HT1080 (cell line): ENCODE measurements at places on chromosomes 7 and 10. TPM values are rescaled to one million over a fixed set of nuclear protein-coding genes. Genes with fewer than 3 reads are reported as not detected.

RADIL gene
- total RNA-seq = 0.14 and 0.57 TPM in 2 replicates

OR2A42 gene
- not detected in 2 replicates for total RNA-seq

STEAP1B gene
- total RNA-seq = 0.08 TPM in 1 of 2 replicates, not detected in the other

BEND7 gene
- 4.0 and 5.7 TPM in 2 replicates for total RNA-seq

CTAGE6 gene
- not detected in 2 replicates for total RNA-seq

SPDYE11 gene
- total RNA-seq = not detected in 2 replicates

SVIL gene
- total RNA-seq = 8.0 and 8.2 TPM in 2 replicates

SYT15 gene
- 0.07 and 0.08 TPM in 2 replicates for total RNA-seq

HEPACAM2 gene
- not detected in 2 replicates for total RNA-seq

ZP3 gene
- total RNA-seq = 0.94 and 2.5 TPM in 2 replicates

NEBL gene
- total RNA-seq = 0.17 and 0.42 TPM in 2 replicates
